ENCODE measurements at places on chromosomes 1 and 21.

GRCh38 chr1:87535551-87535950 lies 206.9 kb downstream of the LMO4 start:
- DNase-seq: no peak

DNA sequence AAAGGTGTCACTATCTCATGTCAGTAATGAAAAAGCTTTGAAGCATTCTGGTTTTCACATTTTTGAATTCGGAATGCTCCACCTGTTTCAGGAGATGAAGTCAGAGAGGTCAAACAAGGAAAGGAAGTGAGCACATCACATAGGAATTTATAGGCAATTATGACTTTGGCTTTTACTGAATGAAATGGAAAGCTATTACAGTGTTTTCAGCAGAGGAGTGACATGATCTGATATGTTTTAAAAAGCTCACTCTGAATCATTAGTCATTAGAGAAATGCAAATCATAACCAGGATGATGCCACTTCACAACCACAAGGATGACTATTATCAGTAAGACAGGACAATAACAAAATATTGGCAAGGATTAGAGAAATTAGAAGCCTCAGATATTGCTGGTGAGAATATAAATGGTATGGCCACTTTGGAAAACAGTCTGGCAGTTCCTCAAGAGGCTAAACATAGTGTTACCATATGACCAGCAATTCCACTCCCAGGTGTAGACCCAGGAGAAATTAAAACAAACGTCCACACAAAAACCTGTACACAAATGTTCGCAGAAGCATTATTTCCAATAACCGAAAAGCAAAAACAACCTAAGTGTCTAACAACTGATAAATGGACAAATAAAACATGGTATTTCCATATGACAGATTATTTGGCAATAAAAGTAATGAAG lies 7.5 kb downstream of the TAF1A start:
- no peak for DNase-seq

- DNase-seq: no peak
These were observed 161.1 kb downstream of the PIK3R3 start for GRCh38 chr1:45971335-45971734.

DNA sequence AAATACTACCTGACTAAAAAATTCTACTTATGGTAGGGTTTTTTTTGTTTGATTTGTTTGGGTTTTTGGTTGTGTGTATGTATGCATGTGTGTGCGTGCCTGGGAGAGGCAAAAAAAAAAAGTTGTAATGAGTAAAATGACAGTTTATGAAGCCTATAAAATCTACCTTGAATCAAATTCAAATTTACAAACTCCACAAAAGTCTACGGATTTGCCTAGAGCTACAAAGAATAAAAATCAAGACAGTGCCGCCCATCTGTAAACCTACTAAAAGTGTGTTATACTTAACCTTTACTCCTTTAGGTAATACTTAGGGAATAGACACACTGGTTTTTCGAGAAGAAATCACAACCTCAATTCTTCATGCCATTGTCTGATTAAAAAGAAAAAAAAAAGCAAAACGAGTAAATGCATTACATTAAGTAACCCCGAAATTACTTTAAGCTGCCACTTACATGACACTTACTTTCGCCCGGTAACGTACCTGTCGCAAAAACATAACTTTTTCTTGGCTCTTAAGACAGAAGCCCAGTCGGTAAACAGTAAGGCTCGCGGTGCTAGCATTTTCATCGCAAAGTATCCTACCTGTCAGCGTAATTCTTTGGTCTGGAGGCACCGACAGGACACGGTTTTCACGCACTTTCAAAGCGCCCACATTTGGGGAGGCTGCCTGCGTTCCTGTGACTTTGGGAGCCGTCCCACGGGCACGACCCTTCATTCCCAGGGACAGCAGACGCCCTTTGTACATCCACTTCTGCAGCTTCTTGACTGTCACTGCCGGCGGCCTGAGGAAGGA lies 951 bp downstream of the SYDE2 start:
- no peak for DNase-seq

- DNase-seq: no peak
These were observed 231.9 kb downstream of the TNR start for GRCh38 chr1:175511496-175511895.

All from NCI-H1436 treated with DMSO at 0.1 percent for 48 hours (cell line).